ENCODE measurements at places on chromosomes 4 and X.

GRCh38 chr4:76704133-76704881 is 193.6 kb downstream of the SOWAHB start:
- DNase-seq = no peak

DNA sequence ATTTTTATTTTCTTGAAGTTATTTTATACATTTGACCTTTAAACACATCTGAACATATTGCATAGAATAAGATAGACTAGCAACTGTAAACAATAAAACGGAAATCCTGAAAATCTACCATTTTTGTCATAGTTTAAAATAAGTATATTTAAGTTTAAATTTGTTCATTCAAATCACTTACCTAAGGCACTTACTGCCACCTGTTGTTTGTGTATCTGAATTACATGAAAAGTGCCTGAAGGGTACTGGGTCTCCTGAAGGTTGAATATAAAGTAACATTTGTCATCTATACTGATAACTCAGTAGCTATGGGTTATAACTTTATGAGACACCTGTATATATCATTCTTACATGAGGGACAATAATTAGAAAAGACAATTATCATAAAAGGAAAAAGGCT is 38.6 kb downstream of the TRPC5 start:
- DNase-seq = no peak

- DNase-seq = peak; percentile 45
Observed at GRCh38 chr4:38860788-38861424, 4.3 kb upstream of the TLR6 start.

- DNase-seq = no peak
Observed at GRCh38 chrX:11196476-11196875, 85.3 kb downstream of the HCCS start.

GRCh38 chrX:50430917-50431575 is 39.6 kb downstream of the DGKK start:
- DNase-seq = no peak

DNA sequence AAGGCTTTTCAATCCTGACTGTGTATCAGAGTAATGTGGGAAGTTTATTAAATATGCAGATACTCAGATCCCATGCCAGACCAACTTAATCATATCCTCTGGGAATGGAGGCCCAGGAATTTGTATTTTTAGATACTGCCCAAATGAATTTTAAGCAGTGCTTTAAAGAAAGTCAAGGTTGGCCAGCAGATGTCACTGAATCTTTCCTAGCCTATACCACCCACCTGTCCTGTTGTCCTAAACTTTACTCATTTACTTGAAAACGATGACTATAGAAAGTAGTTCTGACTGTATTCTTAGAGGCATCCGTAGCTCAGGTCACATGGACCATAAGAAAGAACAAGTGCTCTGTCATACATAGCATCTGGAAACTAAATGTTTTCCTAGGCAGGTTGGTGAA is 79.9 kb downstream of the AMOT start:
- DNase-seq = no peak

- no peak for DNase-seq
Observed at GRCh38 chr4:166308647-166309046, 435.6 kb downstream of the TLL1 start.

DNA sequence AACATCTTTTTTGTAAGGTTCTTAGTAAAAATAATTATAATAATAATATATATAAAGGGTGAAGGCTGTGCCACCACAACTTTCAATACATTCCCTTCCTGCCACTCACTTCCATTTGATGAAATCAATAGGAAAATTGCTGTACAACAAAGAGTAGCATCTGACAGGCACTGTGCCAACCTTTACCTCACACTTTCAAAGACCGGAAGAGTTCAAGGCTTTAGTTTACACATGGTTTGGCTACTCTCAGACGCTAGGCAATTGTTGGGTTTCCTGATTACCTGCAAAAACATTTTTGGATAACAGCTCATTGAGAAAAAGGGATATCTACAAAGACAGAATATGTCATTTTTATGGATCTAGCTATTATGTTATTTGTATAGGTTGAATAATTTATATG is 5.5 kb upstream of the ING2 start:
- no peak for DNase-seq

DNA sequence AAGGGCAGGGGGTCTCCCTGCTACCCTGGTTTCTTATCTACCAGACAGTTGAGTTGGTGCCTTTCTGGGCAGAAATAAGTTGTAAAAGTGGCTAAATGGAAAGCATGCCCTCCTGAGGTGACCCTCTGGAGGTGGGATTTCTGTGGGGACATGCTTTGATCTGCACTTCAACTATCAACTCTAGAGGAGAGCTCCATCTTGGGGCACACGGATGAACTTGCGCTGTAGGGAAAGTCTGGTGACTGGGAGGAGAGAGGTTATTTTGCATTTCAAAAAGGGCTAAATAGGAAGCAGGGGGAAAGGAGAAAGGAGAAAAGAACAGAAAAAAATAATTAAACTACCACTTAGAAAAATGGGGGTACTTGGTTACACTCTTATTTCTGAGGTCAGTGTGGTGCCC is 12.7 kb upstream of the RHOXF2B start:
- DNase-seq = no peak

- no peak for DNase-seq
Observed at GRCh38 chr4:12138488-12138887, 709.8 kb upstream of the HS3ST1 start.

DNA sequence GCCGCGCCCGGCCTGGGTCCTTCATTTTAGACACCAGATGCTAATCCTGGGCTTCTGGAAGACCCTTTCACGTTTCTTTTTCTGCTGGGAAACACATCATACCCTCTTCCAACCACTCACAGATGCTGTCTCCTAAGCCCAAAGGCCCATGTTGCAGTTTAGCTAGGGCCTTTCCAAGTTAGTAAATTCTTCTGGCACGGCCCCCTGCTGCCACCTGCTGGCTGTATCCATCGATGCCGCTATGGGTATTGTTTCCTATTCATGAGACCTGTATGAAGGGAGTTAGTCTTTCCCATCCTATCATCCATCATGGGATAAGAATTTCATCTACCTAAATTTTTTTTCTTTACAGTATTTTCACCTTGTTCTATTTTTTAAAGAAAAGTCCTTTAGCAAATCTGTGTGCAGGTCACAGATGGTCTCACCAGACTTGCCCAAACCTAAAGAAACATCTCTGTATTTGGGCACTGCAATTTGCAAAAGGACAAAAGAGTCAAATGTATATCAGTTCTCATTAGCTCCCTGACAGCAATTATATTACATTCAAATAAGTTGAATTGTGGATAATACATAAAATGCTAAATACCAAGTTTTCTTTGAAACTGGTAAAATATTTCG is 37.8 kb upstream of the SLC9A7 start:
- peak; percentile 67 for DNase-seq

GRCh38 chrX:136816975-136817374 is 36.2 kb upstream of the ARHGEF6 start:
- DNase-seq = no peak

DNA sequence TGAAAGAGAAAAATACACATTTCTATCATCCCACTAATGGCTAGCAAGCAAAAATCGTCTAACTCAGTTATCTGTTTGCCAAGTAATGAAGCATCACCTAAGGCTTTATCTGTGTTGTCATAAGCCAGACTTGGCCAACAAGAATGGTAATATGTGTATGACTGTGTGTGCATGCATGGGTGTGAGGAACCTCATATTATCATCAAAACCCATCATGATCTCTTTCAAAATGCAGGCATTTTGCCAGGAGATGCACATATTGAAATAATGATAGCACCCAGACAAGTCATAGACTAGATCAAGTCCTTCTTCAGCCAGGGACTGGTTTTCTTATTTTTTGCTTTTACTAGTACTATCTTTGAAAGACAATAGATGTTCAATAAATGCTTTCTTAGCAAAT is 172.5 kb upstream of the FMR1 start:
- DNase-seq = no peak

DNA sequence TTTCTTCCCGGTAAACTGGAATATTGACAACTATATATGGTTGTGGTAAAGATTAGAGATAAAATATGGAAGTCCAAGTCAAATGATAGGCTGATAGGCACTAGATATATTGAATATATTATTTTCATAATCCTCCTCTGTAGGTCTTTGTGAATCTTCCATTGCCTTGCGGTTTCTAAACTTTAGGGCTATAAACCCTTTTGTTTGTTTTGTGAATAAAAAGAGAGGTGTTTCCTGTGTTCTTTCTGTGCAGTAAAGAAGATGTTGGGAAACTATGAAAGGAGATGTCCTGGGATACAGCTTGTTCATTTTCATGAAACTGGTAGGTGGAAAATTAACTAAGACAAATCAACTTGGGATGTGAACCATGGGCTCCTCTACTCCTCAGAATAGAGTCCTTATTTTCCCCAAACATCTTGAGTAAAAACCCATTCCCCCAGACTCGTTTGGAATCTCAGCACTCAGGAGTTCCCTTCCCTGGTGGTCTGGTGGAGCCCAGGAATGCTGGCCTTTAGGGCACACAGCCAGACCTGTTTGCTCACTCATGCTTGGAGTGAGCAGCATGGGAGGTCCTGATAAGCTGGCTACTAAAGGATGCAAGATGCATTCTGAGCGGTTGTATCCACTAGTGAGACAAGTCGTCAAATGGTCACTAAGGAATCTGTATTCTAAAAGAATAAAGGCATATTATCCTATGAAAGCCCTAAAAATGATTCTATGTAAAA is 22.2 kb downstream of the PRDM8 start:
- DNase-seq = no peak

DNA sequence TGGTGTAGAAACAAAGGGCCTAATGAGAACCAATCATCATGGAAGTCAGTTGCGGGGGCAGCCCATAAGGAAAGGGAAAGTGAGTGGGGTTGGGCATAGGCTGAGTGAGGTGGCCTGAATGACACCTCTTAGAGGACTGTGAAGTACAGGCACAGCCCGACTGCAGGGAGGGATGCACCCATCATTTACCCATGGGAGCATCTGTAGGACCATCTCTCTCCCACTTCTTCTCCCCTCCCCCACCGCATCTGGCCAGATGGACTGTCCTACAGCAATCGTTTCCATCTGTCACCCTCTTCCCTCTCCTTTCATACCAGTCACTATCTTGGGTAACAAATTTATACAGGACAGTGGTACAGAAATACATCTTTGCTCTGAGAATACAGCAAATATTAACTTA is 4.2 kb downstream of the STBD1 start:
- DNase-seq = no peak

DNA sequence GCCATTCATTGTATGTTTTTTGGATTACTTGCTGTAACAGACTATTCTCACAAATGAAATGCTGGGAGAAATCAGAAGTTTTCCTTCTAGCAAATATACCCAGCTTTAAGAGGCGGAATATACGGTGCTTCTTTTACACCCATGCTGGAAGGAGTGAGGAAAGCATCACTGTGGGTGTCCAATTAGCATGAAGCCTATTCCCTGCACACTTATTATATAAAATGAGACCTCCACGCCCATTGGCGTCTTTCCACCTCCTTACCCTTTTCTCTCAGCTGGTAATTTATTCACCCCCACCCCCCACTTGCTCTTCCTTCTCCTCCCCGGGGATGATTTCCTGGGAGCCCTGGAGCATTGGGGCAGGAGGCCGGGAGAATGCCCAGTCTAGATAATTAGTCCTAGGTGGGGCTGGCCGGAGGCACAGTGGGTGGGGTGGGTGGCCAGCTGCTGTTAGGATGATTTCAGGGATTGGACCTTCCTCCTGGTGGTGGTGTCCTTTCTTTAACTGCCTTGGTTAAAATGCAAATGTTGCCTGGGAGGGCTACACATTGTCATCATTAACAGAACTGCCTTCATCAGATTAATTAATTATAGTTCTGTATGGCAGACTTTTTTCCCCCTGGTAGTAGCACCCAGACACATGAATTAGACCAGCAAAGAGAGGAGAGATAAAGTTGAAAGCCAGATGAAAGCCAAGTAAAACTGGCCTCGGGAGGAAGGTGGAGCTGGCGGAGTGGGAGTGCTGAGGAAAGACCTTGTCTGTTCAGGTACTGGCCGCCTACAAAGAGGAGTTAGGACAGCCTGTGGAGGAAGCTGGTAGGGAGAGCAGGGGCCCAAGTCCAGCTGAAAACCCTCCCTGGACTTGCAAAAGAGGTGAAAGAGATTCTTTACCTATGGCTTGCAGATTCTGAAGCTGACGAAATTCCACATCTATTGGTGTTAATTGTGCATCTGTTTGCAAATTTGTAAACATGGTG is 11.4 kb downstream of the SHROOM2 start:
- DNase-seq = no peak

DNA sequence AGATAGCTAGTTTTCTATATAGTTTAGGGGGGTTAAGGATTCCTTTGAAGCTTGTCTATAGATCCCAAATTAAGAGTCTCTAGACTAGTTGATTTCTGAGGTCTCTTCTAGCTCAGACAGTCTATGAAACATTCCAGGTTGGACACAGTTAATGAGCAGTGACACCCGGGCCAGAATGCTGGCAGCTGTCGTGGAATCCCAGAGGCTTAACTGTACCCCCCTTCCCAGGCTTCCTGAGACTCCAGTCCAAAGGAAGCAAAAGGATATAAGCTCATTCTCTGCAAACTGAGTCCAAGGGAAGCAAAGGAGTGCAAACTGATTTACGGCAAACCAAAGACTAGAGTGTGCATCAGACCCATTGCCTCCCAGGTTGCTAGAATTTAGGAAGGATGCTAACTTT is 62.9 kb downstream of the DCX start:
- no peak for DNase-seq

GRCh38 chr4:763922-764321 is 58.3 kb downstream of the PCGF3 start:
- DNase-seq = no peak

DNA sequence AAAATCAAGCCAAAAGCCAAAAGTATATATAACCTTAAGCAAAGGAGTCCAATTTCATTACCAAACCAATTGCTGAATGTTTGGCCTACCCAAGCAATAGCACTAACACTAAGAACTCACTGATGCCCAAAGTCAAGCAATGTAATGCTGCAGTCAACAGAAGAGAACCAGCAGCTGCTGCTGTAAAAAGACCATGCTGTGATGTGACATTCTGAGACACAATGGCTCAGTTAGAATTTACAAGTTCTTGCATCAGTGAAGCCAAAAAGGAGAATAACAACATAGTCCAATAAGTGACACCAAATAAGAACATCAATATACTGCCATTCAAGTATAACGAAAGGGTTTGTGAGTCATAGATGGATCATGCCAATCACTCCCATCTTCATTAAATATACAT is 514.0 kb upstream of the DIAPH2 start:
- no peak for DNase-seq

DNA sequence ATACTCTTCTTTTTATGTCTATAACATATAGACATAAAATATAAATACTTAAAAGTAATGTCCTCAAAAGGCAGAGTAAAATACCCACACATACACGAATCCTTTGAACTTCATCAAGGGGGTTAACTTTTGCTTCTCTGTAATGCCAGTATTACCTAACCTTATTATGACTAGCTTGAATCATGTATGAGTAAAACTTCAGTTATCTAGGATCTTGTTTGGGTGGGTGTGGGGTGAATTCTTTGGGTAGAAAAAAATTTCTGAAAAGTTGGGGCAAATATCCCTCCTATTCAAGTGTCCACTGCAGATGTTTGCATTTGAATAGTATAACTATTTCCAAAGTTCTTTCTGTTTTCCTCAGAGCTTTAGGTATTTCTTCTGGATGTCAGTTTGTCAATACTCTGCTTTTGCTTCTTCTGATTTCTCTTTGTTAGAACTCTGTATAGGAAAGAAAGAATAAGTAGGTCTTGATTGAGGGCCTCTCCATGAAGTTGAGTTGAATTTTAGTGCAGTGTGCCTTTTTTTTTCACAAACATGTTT is 173.8 kb downstream of the ADGRL3 start:
- no peak for DNase-seq

GRCh38 chr4:139852612-139853269 is 187.1 kb downstream of the MGST2 start:
- DNase-seq = no peak

GRCh38 chr4:165874072-165874790 is 1.2 kb downstream of the TLL1 start:
- DNase-seq = no peak

Measured in stimulated activated CD4-positive, alpha-beta T cell treated with anti-CD3 and anti-CD28 coated beads, Interleukin-1b, Interleukin-23, amount 100 ng/mL, for 4 hours (primary cell).